ENCODE measurements at places on chromosomes 2 and 18.

DNA sequence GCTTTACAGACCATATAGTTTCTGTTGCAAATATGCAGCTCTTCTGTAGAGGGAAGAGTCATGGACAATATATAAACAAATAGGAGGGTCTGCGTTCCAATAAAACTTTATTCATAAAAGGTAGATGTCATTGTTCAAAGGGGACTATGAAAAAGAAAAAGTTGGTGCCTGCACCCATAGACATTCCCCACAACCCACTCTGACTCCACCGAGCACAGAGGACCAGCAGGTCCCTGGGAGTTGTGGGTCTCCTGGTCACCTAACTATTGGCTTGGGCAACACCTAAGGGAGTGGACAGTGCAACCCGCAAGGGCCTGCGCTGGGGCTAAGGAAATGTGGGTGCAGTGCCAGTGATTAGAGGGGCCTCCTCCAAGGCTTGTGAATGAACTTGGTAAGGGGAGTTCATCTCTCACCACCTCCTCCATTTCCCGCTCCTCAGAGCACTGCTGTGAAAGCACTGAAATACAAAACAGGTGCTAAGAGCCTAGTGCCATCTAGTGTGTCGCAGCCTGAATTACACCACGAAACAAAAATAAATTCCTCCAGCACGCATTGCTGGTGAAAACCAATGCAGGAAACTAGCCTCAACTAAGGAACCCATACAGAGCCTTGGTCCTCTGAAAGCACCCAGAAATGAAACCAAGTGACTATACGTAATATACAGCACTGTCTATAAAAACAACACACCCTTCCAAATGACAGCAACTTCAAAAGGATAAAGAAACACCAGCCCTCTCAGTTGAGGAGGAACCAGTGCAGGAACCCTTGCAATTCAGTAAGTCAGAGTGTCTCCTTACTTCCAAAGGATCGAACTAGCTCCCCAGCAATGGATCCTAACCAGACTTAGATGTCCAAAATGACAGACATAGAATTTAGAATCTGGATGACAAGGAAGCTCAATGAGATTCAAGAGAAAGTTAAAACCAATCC is 166.6 kb downstream of the RNF144A start:
- DNase-seq = no peak

GRCh38 chr2:226661789-226662545 is 137.7 kb downstream of the IRS1 start:
- no peak for DNase-seq

GRCh38 chr2:235561450-235561849 is 67.6 kb downstream of the AGAP1 start:
- no peak for DNase-seq

- DNase-seq = no peak
Observed at GRCh38 chr2:100185105-100185504, 42.7 kb upstream of the AFF3 start.

- DNase-seq = no peak
Observed at GRCh38 chr18:27964811-27965210, 212.1 kb downstream of the CDH2 start.

- DNase-seq = no peak
Observed at GRCh38 chr18:48023334-48024008, 93.0 kb upstream of the SMAD2 start.

- no peak for DNase-seq
Observed at GRCh38 chr2:210899131-210899530, 342.7 kb downstream of the CPS1 start.

DNA sequence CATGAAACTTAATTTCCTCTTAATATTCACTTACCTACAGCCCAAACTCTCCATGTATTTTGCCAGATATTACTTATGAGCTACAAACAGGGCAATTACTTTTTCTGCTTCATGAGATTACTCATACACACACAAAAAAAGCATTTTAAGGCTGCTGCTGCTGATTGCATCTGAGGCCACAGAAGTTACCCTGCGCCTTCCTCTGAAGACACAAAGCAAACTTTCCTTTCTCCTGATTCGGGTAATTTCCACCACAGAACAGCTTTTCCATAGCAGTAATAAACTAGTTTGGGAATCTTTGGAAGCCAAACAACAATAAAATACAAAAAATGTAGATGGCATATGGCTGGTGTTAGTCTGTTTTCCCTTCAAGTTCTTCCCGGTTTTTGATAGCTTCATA is 6.2 kb downstream of the TTC32 start:
- DNase-seq = no peak

DNA sequence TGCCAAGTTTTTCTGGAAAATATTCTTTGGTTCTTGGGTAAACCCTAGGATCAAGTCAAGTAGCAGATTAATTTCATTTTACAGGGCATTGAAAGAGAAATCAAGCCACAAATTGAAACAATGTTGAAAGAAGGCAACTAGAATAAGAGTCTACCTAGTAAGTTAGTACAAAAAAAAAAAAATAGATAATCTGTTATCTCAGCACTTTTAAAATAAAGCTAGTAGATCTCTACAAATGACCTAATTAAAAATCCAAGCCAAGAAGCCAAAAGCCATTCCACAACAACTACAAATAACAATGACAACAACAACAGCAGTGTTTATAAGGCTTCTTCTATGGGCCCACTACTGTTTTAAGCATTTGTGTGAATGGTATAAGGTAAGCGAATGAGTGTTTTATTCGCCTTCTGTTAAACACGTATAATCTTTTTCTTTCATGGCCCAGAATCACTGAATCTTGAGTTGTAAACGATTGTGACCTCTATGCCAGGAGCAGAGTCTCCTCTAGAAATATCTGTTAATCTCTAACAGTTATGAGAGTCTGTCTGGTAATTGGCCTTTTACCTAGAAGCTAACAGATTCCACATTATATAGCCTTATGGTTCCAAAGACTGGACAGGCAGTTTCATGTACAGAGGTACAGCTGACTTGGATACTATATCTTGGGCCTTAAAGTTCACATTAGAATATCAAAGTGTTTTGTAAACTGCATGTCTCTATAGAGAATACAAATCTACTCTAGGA is 28.6 kb upstream of the CUL3 start:
- DNase-seq = no peak

DNA sequence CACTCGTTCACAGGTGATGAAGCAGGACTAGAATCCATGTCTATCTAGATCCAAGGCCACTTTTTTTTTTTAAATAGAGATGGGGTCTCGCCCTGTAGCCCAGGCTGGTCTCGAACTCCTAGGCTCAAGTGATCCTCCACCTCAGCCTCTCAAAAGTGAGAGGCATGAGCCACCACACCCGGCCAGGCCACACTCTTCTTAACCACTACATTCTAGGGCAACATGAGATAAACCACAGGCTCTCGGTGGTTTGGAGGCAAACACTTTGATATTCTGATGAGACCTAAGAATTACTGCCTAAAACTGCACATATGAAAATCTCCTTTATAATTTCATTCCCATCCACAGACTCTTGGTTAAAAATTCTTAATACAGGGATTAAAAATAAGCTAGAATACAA is 51.8 kb downstream of the USP34 start:
- no peak for DNase-seq

DNA sequence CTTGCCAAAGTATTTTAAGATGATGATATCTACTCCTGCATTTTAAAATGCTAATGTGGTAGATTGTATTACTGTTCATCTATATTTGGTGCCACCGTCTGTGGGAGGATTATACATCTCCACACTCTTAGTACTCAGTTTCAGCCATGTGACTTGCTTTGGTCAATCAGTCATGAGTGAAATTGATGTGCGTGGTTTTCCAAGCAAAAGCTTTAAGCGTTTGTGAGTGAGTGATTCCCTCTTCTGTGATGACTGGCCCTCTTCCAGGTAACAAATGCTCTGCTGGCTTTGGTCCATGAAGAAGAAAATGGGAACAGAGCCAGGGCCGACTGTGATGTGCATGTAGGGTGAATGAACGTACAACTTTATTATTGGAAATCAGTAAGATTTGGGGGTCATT is 330.4 kb downstream of the LPIN1 start:
- DNase-seq = no peak

DNA sequence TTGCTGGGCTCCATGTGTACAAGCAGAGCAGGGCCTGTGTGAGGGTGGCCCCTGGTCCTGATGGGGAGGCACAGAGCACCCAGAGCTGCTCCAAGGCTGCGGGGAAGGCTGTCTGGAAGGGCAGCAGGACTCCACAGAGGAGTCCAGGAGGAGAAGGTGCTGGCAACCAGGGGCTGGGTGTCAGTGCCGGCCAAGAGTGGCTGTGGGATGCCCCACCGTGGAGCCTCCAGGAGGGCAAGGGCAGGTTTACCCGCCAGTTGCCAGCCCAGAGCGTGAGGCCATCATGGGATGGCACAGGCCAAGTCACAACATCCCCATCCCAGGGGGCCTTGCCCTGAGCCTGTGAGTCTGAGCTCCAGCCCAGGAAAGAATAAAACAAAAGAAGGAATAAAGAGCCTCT is 241.8 kb downstream of the NAPG start:
- no peak for DNase-seq

DNA sequence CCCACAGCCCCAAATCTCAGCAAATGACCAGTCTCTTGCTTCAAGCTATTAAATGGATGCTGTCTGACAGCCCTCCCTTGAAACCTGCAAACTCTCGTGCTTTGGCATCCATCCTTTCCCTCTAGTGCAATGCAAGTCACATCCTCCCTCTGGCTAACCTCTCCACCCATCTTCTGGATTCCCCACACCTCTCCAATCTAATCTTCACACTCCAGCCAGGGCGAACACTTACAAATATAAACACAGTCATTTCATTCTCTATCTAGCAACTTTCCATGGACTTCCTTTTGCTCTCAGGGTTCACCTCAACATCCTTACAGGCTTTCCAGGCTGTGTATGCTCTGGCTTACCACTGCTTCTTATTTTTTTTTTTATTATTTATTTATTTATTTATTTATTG is 10.1 kb upstream of the NARS1 start:
- no peak for DNase-seq

- no peak for DNase-seq
Observed at GRCh38 chr2:66840321-66841002, 405.5 kb downstream of the MEIS1 start.

GRCh38 chr2:121329786-121330185 is 44.8 kb upstream of the TFCP2L1 start:
- DNase-seq = no peak

DNA sequence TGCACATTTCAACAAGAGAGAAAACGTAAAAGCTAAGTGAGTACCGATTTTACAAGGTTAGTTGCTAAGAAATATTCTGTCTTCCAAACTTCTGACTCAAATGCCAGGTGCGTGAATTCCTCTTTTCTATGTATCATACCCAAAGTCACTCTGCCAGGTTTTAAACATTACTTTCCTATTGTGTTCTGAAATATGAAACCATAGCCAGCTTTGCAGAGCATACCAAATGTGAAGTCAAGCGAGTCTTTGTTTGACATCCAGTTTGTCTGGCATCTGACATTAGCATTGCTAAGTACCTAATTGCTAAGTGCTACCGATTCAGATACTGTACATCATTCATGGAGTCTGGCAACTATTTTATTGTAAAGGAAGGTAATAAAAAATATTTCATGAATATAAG is 321.9 kb upstream of the GALNT5 start:
- DNase-seq = no peak

GRCh38 chr2:67526283-67526682 is 129.2 kb downstream of the ETAA1 start:
- DNase-seq = no peak

- DNase-seq = no peak
Observed at GRCh38 chr2:232523402-232523681, 2.6 kb upstream of the CHRND start.

GRCh38 chr18:78827141-78827540 is 152.5 kb upstream of the SALL3 start:
- DNase-seq = no peak

DNA sequence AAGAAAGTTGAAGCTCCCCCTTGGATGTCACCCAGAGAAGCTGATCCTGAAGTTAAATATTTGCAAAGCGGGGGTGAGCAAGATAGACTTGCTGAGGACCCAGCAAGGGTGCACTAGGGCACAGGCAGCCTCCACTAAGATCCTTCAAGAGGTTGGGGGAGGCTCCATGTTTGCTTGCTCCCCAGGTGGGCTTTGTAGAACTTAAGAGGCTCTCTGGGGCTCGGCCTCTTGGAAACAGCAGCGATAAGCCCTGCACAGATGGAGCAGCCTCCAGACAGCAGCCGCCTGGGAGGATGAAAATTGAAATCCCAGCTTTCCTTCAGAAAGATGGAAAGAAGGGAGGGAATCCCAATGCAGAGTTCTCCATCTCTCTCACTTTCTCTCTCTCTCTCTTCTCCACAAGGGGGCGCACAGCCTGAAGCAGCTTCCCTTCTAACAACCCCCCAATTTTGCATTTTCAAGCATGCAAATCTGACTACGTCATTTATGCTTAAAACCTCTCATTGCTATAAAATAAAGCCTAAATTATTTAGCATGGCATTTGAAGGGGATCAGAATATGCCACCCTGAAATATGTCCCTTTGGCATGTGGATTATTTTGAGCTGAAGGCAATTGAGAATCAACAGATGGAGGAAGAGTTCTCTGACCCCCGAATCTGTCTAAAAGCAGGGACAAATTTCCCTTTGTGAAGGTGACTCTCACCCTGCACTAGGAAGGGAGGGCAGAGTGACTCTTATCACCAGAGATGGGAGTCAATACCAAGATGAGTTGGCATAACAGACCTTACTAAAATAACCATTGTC is 185.7 kb upstream of the KLHL29 start:
- DNase-seq = no peak

DNA sequence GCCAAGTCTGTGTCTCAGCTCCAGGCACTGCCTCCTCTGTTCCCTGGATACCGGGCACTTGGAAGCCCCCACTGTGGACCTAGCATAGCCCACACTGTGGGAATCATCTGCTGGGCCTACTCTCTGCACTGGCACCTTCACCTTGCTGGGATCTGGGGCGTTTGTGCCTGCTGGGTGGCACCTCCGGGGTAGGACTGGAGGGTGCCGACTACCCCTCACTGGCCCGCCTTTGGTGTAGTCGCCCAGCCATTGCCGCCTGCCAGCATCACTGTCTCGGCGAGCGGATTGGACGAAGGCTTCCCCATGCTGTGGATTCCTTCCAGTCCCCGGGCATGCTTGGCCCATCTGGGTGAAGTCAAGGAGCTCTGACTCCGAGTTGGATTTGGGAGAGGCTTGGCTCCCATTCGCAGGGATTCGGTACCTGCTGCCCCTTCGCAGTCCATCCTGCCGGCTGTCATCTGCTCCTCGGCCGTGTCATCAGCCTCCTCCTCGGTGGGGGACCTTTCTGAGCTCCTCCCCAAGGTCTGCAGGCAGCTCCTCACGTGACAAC is 180.6 kb upstream of the HDAC4 start:
- DNase-seq = no peak

GRCh38 chr18:54815086-54815485 is 13.2 kb upstream of the RAB27B start:
- no peak for DNase-seq
